ENCODE measurements at places on chromosomes 2 and 18.

DNA sequence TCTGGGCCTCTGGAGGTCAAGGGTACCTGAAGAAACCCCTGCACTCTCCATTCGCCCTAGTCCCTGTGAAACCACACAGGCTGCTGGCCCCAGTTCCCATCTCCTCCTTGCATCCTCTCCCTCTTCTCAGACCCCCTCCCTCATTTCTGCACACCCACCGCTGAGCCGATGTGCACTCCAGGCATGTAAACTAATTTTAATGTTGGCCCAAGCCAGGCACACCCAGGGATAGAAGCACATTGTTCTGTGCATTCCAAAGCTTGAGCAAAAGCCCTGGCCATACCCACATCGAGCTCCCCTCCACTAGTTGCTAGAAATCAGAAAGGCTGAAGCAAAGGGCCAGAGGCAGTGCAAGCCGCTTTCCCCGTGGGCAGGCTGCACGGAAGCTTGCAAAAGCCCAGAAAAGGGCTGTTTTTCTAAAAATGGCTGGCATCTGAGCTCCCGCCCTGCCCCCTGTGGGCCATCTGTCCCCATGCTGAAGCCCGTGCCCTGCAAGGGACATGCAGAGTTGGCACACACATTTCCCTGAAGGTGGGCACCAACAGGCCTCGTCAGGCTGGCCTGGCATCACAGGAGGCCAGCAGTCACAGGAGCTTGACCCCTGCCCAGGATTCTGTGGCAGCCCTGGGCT lies 181.6 kb downstream of the SMAD7 start:
- no peak for DNase-seq

DNA sequence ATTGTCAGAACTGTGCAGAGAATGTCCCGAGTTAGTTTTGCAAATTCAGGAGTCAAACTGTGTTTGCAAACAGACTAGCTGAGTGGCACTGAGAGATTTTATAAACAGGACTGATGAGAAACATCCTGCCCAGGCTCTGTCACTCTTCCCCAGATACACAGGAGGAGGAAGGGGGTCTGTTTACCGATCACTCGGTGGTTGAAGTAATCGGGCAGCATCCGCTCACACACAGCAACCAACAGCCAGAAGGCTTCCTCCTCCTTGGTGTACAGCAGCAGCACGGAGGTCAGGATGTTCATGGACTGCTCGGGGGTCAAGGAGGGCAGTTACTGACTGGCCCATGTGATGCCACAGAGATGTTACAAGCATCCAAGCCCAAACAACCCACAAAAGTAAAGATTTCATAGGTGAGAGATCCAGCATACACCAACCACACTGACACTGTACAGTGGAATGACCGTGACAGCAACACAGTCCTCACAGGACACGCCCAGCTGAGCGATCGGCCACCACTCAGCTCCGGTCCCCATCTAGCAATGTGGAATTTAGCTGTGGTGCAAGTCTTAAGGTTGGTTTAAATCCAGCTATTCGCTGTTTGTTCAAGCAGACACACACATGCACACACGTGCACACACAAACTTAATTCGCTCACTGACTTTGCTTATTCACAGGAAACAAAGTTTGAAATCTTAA lies 30.1 kb downstream of the RPL31 start:
- no peak for DNase-seq

DNA sequence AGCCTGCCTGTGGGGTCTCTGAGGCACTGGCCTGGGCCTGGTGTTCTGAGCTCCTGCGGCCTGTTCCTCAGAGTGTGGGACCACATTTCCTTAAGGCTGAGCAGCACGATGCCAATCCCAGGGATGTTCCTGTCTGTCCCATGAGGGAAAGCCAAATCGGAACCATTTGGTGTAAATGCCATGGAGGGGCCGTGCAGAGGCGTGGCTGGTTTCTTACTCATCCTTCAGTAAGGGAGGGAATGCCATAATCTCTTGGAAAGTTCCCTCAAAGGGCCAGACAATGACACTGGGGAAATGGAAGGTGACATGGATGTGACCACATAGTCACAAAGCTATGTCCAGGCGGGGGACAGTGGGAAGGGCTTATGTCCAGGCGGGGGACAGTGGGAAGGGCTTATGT lies 14.4 kb upstream of the PTMA start:
- no peak for DNase-seq

- no peak for DNase-seq
Measured at GRCh38 chr18:59048048-59048363, 91.7 kb upstream of the SEC11C start.

GRCh38 chr18:58983260-58984155 lies 118.8 kb downstream of the ZNF532 start:
- no peak for DNase-seq

- no peak for DNase-seq
Measured at GRCh38 chr18:58838165-58838860, 26.4 kb upstream of the ZNF532 start.

- no peak for DNase-seq
Measured at GRCh38 chr18:6370886-6371635, 43.6 kb downstream of the L3MBTL4 start.

DNA sequence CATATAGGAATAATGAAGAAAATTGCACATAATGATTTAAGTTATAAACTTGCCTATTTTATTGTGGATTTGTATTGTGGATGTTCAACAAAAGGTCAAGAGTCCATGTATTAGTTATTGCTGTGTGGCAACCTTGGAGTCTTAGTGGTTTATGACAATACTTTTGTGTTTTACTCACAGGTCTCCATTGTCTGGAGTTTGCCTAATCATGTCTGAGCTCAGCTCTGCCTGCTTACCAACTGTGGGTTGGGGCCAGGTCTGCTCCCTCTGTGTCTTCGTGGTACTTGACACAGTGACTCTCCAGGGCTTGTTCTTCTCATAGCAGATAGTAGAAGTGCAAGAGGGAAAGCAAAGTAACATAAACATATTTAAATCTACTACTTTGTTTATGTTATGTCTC lies 382.5 kb downstream of the CBLN2 start:
- no peak for DNase-seq

GRCh38 chr2:8684878-8685696 lies 3.2 kb downstream of the ID2 start:
- peak; percentile 78 for DNase-seq

- DNase-seq: no peak
Measured at GRCh38 chr18:42051411-42051810, 96.4 kb downstream of the PIK3C3 start.

DNA sequence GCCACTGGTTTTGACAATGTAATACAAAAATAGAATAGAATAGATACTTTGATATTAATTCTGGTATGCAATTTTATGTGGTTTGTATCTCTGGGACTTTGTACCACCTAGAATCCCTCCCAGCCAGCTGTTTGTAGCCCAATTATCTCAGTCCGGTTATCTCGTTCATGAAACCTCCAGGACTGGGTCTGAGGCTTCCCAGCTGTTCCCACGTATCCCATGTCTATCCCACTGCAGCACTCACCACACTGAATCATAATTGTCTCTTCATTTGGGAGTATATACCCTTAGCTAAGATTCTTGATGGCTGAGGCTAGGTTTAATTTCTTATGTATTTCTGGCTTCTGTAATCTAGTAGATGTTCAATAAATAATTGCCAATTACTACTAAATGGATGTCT lies 104.4 kb upstream of the MAPRE2 start:
- no peak for DNase-seq

DNA sequence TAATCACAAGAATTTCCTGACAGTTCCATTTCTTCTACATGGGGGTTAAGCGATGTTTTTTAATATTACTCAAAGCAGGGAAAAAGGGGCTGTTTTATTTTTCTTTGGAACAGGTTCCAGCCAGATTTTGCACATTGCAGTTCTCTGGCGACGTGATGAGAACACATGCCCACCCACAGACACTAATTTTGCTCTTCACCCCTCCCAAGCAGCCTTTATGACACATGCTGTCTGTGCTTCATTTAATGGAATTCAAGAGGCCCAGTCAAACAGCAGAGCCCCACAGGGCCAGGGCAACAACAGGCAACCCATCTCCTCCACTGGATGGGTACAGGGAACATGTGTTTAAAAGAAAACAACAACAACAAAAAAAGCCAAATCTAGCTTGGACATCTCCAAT lies 70.8 kb downstream of the SPRED2 start:
- no peak for DNase-seq

DNA sequence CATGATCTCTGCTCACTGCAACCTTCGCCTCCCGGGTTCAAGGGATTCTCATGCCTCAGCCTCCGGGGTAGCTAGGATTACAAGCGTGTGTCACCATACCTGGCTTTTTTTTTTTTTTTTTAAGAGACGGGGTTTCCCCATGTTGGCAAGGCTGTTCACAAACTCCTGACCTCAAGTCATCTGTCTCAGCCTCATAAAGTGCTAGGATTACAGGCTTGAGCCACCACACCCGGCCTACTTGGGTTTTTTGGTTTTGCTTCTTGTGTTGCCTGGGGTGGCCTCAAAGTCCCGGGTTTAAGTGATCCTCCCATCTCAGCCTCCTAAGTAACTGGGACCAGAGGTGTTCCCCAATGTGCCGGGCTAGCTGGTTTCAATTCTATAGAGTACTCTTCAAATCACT lies 64.6 kb downstream of the NAPG start:
- no peak for DNase-seq

DNA sequence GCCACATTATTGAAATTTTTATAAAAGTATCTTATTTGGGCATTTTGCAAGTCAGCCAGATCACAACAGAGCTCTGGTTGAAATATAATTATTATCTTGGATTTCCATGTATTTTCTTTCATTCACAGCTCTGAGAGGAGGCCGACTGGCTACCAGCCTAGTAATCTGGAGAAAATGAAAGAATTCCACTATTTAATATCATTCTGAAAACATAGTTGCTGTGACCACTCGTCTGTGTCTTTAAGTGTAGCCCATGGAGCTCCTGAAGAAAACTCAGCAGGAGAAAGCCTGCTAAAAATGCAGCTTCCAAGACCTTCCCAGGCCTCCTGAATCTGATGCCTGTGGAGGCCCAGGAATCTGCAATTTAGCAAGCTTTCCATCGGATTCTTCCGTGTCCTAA lies 114.7 kb downstream of the SH3BP4 start:
- DNase-seq: no peak

- DNase-seq: no peak
Measured at GRCh38 chr2:12809526-12809925, 92.8 kb downstream of the TRIB2 start.

DNA sequence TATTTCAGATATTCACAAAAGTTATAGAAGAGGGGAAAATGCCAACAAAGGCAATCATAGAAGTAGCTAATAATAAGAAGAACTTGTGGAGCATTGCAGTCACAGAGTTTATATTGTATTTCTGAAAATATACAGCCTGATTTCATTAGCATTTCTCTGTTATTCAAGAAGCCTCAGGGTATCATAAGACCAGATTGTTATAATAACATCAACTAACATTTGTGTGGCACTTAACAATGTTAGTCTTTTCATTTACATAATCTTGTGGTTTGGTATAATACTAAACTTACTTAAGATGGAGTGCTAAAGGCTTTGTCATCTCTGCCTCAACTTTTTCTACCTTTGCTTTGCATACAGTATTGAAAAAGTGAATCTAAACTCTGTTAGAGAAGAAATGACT lies 61.6 kb upstream of the TACR1 start:
- no peak for DNase-seq

GRCh38 chr2:218833023-218833609 lies 1.5 kb upstream of the PRKAG3 start:
- DNase-seq: no peak

DNA sequence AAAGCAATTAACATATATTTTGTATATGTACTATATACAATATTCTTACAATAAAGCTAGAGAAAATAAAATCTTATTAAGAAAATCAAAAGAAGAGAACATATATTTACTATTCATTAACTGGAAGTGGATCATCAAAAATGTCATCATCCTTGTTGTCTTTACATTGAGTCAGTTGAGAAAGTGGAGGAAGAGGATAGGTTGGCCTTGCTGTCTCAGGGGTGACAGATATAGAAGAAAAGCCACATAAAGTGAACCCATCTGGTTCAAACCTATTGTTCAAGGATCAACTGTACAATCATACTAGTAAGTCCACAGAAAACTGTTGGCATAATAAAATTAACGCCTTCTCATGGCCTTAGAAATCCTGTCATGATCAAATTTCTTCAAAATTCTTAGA lies 26.6 kb downstream of the SESTD1 start:
- DNase-seq: no peak

GRCh38 chr18:72543357-72544055 lies 636 bp downstream of the CBLN2 start:
- DNase-seq: no peak

DNA sequence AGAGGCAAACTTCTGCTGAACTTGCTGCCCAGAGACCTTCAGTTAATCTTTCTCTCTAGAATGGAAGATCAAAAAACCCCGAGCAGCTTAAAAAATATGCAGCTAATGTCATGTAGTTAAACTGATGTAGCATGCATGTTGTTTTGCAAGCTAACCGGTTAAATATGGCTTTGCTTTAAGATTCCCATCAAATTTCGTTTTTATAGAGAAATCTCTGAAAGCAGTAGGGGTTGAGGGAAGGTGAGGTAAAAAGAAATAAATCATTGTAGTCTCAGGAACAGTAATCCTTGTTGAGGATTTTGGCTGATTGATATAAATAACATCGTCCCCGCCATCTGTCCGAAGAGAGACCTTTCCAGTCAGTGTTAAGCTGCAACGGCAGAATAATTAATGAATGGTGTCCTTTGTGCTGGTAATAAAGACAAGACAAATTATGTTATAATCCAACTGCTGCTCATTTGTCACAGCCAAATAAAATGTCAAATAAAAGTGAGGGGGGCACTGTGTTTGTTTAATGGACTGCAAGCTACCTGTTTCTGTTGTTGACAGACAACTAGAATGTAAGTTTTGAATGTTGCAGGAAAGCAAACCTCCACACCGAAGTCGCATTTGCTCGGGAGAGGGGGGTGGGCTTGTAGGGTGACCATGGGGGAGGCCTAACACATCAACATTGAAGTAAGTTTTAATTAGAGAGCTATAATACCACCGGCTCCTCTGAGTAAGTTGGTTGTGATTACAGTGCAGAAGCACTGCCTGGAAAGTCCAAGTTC lies 555.5 kb downstream of the ARHGAP15 start:
- DNase-seq: no peak

DNA sequence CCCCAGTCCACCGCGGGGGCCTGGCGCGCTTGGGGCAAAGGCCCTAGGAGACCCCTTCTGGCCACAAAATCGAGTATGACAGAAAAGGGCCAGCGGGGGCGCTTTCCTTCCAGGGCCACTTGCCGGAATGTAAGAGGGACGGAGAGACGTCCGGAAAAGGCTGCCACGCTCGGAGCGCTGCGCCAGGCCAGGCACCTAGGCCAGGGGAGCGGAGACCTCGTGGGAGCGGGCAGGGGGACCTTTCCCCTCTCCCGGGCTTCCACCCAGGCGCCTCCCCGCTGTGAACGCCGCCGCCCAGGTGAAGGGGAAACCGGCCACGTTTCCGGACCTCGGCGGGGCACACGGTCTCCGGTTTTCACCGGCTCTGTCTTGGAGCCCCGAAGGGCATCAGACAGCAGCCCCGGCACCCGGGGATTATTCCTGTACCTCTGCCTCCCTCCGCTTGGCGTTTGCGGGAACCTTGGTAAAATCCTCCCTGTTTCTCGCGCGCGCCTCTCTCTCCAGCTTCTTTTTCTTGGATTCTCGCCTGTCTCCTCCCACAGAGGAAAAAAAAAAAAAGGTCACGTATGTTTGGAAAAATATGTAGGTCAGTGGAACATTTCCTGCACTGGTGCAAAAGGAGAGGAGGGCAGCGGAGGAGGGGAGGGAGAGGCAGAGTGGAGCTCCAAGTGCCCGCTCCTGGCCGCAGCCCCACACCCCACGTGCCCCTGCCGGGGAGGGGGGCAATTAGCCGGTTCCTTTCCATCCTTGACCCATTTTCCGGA lies 1.2 kb upstream of the NPAS2 start:
- DNase-seq: peak; percentile 25
